ENCODE measurements at places on chromosomes 7 and 10.

DNA sequence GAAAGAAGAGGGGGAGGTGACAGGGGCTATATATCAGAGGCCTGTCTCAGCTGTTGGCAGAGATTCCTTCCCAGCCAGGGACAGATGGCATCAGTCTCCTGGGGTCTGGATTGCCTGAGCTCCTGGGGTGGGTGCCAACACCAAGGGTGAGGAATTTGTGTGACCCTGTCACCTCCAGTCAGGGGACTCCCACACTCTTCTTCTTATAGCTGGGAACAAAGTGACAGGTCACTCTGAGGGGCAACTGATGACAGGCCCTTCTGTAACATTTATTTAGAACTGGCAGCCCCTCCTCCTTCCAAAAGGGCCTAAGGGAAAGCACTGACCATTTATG lies 53.7 kb upstream of the DUSP5 start:
- no peak for DNase-seq

DNA sequence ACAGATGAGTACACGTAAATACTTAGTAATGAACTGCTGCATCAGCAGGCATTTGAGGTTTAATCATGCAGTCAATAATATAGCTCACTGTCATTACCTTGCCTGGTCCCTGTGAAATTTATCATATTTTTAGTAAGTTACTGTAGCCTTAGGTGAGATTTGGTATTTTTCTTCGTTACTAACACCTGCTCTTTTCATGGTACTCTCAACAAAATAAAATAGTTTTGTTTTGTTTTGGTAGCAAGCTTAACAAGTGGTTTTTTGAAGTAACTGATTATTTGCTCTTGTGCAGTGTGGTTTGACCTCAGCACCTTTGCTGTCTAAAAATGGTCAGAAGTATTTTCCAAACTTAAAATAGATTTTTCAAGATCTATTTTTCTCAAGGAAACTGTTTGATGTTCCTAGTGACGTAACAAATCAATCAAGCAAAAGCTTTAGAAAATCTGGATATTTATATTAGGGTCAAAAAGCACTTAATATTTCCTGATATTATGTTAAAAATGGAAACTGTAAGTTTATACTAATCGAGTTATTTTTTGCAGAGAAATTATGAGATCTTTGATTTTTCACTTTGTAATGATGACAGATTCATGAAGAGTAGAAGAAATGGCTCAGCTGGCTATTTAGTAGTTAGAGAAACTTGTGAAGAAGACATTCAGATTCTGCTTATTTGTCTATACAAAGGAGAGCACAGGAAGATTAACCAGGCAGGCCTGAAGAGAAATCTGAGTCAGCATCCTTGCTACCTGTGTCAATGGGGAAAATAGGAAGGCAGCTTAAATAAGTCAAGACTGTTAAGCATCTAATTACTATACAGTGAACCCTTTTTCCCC lies 21.0 kb upstream of the RPA3 start:
- DNase-seq, result no peak

GRCh38 chr7:155310425-155311114 lies 12.9 kb downstream of the INSIG1 start:
- DNase-seq, result no peak

GRCh38 chr7:134874407-134874806 lies 95.0 kb downstream of the CALD1 start:
- no peak for DNase-seq

- no peak for DNase-seq
These were observed 71.6 kb upstream of the IMMP2L start for GRCh38 chr7:111633878-111634277.

- DNase-seq, result no peak
These were observed 29.7 kb downstream of the OGDH start for GRCh38 chr7:44636041-44636584.

GRCh38 chr7:122397381-122397780 lies 92.8 kb upstream of the FEZF1 start:
- no peak for DNase-seq

DNA sequence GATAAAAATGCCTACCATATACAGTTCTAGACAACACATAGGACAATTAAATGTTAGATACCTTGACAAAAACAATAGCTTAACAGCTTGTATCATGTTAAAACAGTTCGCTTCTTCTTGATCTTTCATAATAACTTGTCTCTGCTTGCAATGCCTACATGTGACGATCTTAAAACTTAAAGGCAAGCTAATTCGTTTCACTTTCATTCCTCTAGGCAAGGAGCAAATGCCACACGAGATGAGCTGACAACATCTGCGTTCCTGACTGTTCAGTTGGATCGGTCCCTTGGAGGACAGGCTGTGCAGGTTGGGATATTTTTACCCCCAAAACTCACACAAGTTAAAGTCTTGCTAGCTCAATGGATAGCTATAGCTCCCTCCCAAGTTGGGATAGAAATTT lies 51.6 kb upstream of the ARL4A start:
- DNase-seq, result peak; percentile 72

GRCh38 chr10:7532723-7533498 lies 122.1 kb upstream of the SFMBT2 start:
- DNase-seq, result no peak

DNA sequence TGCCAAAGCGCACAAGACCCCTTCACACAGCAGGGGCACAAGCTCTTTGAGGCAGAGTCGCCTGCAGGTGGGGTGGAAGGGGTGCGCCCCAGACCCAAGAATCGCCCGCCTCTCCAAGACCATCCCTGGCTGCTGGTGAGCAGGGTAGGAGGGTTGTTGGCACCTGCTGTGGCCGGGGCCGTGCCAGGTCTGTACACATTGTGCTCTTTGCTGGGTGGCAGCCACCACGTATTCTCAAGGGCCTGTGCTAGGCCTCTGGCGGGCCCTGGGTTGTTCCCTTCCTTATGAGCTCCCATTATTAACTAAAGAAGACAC lies 84.4 kb downstream of the LHPP start:
- no peak for DNase-seq

DNA sequence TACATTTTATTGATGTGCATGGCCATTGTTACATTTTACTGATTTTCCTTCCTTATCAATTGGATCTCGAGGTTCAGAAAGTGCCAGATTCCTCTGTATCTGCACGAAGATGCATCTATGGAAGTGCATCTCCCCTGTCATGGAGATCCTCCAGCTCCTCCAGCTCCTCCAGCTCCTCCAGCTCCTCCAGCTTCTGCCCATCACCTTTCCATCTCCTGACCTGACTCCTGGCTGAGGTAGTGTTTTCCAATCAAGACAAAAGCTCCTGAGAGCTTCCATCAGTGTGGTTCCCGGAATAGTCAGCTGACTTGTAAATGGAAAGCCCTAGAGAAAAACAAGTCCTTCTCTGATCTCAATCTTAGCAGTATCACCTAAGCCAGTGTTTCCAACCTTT lies 90.8 kb upstream of the KLF6 start:
- DNase-seq, result no peak

- no peak for DNase-seq
These were observed 176.8 kb upstream of the TBX20 start for GRCh38 chr7:35430547-35431153.

GRCh38 chr7:134685250-134685649 lies 38.6 kb downstream of the BPGM start:
- DNase-seq, result peak; percentile 77

- DNase-seq, result no peak
These were observed 2.5 kb upstream of the BRI3 start for GRCh38 chr7:98278936-98279335.

- no peak for DNase-seq
These were observed 526 bp downstream of the CH25H start for GRCh38 chr10:89206402-89207180.

DNA sequence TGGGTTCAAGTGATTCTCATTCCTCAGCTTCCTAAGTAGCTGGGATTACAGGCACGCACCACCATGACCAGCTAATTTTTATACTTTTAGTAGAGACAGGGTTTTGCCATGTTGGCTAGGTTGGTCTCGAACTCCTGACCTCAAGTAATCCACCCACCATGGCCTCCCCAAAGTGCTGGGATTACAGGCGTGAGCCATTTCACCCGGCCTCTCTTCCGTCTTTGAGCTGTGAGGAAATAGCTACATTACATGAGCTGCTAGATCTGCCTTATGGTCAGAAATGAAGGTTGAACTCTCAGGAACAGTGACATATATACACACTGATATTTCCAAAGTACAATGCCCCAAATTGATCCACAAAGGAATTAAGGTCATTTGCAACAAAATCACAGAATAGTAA lies 2.4 kb downstream of the BLVRA start:
- peak; percentile 28 for DNase-seq

DNA sequence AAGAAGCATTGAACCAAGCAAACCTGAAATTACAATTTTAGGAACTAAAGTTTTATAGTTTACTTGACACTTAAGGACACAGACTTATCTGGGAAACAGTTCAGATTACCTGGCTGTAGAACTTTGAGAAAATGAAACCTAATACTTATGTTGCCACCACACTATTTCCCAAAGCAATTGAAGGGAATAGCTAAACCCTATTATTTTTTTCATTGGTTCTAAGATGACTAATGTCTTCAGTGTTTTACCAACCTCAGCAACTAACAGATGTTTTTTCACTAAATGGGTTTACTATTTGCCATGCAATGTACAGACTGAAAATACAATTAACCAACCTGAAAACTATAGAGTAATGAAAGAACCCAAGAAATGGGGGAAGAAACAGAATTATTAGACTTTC lies 689.6 kb downstream of the SORCS1 start:
- DNase-seq, result no peak

DNA sequence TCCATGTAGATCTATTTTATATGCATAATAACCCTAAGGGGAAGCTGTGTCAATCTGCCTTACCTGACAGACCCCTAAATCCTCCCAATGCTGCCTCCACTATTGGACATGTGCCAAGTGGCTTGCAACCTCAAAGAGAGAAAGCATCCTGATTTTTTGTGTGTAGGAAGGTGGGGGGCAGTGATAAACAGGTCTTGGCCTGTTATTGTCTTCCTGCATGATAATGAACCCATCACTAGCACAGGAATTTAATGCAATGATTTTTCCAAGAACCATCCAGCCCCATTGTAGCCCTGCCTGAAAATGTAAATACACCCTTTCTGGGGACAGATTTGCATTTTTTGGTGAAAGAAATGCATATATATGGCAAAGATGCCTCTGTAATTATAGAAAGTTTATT lies 850.2 kb downstream of the LRMDA start:
- DNase-seq, result no peak

DNA sequence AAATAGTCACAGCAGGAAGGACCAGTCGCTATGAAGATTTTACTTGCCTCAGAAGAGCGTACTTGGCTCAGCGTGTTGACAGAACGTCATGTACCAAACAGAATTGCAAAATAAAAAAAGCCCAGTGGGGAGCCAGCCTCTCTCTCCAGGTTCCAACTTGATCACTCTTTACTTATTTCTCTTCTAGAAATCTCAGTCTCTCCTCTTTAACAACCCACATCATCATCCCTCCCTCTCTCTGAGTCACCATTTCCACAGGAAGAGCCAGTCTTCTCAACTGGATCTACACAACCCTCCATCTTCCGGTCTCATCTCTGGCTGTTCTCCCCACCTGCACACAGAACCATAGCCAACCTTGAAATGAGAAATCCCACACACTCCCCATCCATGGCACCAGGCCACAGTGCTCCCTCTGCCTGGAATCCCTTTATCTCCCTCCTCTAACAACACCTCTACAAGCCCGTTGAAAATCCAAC lies 718.3 kb downstream of the GRID1 start:
- DNase-seq, result no peak

- no peak for DNase-seq
These were observed 77.9 kb downstream of the THSD7A start for GRCh38 chr7:11754123-11754522.

DNA sequence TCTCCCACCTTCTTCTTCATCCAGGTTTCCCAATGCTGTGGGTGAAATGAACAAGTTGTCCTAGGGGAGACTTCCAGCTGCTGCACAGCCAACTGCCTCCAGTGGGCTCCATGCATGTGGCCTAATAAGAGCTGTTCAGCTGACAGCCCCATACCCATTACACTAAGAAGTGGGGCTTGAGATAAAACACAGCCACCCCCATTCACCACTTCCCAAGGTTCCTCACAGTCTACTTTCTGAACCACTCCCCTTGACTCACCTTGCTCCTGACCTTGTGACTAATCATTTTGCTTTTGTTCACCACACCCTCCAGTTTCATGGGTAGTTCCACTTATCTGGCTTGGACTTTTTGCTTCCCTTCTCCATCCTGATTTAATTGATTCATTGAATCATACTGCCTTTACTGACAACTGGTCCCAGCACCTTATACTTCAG lies 119.3 kb downstream of the CABCOCO1 start:
- no peak for DNase-seq

- no peak for DNase-seq
These were observed 1.2 kb downstream of the FLNC start for GRCh38 chr7:128831178-128831993.

DNA sequence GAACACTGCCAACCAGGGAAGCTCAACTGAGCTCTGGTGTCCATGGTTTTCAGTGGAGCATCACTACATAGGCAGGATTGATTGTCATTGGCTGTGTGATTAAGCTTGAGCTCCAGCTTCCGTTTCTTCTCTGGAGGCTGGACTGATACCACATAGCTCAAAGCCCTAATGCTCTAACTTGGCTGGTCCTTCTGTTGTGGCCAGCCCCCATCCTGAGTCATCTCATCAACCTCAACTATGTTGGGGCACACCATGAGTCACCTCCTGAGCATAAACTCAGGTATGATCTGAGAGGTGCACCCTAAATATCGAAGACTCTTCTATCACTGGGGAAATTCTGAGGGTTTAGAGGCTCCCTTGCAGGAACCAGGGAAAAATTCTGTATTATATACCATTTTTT lies 114.5 kb upstream of the INHBA start:
- no peak for DNase-seq

- peak; percentile 75 for DNase-seq
These were observed 860 bp downstream of the SEC31B start for GRCh38 chr10:100518761-100519241.

- DNase-seq, result no peak
These were observed 147.5 kb downstream of the RTKN2 start for GRCh38 chr10:62121187-62121530.

DNA sequence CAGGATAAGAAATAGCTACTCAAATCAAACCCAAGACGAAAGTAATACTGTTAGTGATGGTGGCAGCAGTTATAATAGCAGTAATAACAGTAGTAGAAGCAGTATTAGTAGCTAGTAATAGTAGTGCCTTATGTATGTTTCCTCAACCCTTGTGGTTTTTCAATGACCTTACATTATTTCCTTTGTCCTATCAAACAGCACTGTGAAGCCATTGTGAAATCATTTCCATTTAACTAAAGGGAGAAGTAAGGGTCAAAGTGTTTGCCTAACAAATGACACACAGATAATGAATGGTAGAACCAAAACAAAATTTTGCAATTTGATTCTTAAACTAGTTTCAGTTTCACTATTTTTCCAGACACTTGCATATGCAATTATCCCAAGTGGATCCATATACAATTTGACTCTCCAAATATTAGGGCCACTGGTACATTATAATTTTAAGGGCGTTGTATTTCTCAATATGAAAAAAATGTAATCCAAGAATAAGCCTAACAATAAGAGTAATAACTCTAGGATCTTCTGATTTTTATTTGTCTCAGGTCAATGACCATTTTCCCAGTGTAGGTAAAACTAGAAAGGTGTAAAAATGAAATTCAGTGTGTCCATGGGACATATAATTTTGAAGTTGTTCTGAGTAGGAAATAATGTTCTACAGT lies 33.7 kb upstream of the TMEM26 start:
- DNase-seq, result peak; percentile 93

Data from suppressor macrophage treated with lipopolysaccharide for 4 hours (primary cell).